Dermis microvascular lymphatic vessel endothelial cell (primary cell): ENCODE measurements at places on chromosomes 2 and 18. TPM values are rescaled to one million over a fixed set of nuclear protein-coding genes. Genes with fewer than 3 reads are reported as not detected.
A peak's percentile ranks its signal among the peaks of the same experiment; 100 is the strongest.

CRIM1 gene
- total RNA-seq = 375 and 484 TPM in 2 replicates

FHL2 gene
- total RNA-seq = 21.3 and 33.0 TPM in 2 replicates

SP140 gene
- 0.13 TPM in 1 of 2 replicates, not detected in the other for total RNA-seq

SERPINB3 gene
- total RNA-seq = not detected in 2 replicates

PSMG2 gene
- 66.0 and 76.9 TPM in 2 replicates for total RNA-seq

SCN2A gene
- total RNA-seq = under 0.01 TPM in 2 replicates

MYO5B gene
- total RNA-seq = 0.25 and 0.51 TPM in 2 replicates

PCARE gene
- total RNA-seq = not detected in 2 replicates

TMEM185B gene
- total RNA-seq = 19.0 and 34.8 TPM in 2 replicates

AOX1 gene
- 0.76 and 5.4 TPM in 2 replicates for total RNA-seq

ADCYAP1 gene
- total RNA-seq = not detected in 2 replicates

MATN3 gene
- total RNA-seq = 1.0 and 1.4 TPM in 2 replicates

FEZ2 gene
- 53.6 and 54.0 TPM in 2 replicates for total RNA-seq

STARD7 gene
- total RNA-seq = 238 and 252 TPM in 2 replicates

GRCh38 chr2:125681576-125681975 is 974.4 kb upstream of the GYPC start:
- no peak for DNase-seq

DNA sequence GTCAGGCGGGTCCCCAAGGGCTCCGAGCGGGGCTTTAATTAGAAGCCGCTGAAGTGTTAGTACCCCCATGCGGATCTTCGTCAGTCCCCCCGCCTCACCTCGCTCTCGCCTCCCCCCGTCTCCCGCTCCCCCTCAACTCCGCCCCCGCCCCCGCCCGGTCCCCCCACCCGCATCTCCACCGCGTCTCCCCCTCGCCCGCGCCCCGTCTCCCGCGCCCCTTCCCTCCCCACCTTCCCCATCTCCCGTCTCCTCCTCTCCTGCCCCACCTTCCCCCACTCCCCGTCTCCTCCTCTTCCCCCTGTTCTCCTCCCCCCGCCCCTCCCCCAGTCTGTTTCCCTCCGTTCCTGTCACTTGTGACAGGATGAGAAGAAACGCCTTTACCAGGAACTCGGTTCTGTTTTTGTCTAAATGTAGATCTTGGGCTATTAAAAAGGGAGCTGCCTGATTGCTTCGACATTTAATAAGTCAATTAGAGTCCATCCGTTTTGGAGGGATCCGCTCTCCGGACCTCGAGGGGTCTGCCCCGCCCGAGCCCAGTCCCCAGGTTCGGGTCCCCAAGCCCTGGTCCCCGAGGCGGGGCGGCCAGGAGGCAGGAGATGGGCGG is 969 bp upstream of the ALKAL2 start:
- no peak for DNase-seq

- no peak for DNase-seq
Observed at GRCh38 chr18:69840445-69840844, 107.2 kb downstream of the CD226 start.

DNA sequence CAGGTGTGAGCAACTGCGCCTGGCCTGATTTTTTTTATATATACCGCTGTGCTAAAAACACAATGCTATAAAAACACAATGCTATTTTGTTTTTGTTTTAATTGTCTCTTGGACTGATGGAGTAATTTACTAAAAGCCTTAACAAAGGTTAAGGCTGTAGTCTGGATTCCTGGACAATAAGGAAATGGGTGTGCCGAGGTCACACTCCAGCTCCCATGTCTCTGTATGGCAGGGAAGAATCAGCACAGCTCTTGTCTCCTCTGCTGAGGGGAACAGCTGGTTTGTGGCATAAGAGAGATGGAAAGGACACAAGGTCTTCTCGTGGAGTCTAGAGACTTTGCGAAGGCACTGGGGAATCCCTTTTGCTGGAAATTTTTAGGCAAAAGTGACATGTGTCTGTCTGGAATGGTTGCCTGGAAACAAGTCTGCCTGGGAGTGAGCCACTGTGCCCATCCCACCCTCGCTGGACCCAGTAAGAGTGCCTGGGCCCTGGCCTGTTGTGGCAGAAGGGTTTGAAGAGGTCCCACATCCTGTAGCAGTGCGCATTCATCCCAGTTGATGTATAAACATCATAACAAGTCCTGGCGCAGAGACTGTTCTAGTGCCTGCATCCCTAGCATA is 73.1 kb downstream of the MAPK4 start:
- no peak for DNase-seq

DNA sequence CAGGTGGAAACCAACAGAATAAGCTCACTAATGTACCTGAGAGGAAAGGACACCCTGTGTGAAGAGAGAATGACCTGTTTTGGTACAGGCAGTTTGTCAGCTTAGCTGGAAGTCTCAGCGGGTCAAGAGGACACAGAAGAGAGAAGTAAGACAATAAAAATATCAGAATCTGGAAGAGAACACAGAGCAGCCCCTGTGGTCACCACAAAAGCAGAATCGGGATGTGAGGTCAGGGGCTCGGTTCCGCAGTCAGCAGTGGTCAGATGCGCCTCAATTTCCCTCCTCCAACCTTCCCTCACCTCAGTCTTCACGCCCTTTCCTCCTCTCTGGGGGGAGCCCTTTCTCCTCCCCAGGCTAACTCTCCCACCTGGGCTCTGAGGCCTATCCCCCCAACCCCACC is 122.9 kb downstream of the AFF3 start:
- no peak for DNase-seq

DNA sequence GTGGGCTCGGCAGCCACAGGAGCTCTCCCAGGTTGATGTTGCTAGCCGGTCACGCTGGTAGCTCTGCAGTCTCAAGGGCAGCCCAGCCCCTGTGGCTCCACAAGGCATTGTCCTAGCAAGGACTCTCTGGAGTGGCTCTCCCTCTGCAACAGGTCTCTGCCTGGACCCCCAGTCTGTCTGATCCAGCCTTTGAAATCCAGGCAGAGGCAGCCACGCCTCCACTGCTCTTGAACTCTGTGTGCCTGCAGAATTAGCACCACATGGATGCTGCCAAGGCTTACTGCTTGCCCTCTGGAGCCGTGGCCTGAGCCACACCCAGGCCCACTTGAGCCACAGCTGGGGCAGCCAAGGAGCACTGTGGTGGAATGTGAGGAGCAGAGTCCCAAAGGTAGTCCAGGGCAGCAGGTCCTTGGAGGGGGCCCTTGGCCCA is 43.0 kb upstream of the FAHD2A start:
- no peak for DNase-seq

DNA sequence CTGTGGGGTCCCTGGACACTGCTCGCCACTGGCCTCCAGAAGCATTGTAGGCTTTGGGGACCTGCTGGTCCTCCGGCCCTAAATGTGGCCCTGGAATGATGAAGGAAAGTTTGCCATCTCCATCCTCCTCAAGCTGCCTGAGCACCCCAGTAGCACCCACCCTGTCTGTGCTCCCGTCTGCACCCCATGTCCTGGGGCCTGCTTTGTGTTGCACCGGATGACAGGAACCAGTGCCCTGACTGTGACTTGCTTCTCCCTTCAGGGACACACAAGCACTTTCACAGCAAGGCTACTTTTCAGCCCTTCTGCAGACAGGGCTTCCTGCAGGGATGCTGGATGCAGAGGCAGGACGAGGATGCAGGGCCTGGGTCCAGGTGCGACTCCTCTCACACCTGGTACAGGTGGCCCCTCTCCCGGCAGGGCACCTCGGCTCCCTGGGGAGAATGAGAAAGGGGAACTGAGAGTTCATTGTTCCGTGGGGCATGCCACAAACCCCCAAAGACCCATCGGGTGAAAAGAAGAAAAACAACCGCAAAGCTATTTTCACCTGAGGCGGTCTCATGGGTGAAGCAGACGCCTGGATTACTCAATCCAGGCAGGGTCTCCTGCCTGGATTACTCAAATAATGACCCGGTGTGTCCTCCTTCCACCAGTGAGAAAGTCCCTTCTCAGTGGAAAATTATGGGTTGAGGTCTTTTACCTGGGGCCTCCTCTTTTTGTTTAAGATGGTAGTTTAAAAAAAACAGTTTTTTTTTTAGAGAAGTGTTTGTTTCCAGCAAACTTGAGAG is 74.9 kb downstream of the LONRF2 start:
- no peak for DNase-seq

- no peak for DNase-seq
Observed at GRCh38 chr2:238176613-238177012, 17.8 kb downstream of the ERFE start.

- DNase-seq = no peak
Observed at GRCh38 chr2:18900691-18901141, 311.3 kb upstream of the NT5C1B start.

DNA sequence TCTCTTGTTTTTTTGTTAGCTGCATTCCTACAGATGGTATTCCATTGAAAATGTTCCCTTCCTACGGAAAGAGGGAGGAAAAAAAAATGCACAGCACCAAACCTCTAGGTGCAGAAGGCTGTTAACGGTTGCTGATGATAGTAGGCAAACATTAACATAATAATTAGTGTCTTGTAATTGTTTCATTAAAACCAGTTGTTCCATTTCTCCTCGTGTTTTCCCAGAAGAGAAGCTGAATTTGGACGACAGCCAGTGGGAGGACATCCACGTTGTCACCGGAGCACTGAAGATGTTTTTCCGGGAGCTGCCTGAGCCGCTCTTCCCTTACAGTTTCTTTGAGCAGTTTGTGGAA is 494.7 kb downstream of the ARHGAP15 start:
- no peak for DNase-seq

DNA sequence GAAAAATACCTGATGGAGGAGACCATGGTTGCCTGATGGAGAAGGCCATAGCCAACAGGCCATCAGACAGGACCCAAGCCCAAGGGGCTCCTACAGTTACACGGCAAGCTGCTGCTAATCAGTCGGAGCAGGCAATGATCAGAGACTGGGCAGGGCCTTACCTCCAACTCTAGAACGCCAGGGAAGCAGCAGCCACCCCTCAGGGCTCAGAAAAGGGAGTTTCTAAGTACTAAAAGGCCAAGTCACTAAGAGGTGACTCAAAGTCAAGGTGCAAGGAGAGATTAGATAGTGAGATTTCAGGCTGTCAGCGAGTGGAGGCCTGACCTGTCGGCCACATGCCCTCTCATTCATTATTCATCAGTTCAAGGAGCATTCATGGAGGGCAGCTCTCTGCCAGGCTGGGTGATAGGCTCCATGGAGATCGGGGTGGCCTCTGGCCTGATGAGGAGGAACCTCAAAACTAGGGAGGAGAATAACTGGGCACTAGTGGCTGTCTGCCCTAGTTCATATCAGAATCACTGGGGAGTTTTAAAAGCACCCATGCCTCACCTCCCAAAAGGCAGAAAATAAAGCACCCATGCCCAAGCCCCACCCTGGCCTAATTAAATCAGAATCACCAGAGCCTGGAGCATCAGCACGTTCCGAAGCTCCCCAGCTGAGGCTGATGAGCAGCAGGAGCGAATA is 3.6 kb downstream of the VIL1 start:
- no peak for DNase-seq

DNA sequence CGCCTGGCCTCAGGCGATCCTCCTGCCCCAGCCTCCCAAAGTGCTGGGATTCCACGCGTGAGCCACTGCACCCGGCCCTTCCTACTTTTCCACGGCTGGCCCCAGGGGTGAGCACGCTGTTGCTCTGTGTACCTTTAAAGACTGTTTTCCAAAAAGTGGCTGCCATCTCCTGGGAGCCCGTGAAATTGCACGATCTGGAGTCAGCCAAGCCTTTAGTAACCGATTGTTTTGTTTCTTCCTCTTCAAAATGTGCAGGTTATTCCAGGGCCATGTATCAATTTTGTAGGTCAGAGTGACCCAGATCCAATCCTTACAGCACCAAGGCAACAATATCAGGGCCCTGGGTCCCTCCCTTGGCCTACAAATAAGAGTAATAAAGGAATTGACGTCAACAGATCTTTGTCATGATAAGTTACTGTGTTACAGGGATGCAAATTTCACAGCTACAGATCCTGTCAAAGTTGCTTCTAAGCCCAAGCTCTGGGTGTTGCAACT is 135.6 kb upstream of the ZNF236 start:
- DNase-seq = peak; percentile 31

GRCh38 chr2:59585655-59586054 is 967.8 kb downstream of the BCL11A start:
- no peak for DNase-seq

DNA sequence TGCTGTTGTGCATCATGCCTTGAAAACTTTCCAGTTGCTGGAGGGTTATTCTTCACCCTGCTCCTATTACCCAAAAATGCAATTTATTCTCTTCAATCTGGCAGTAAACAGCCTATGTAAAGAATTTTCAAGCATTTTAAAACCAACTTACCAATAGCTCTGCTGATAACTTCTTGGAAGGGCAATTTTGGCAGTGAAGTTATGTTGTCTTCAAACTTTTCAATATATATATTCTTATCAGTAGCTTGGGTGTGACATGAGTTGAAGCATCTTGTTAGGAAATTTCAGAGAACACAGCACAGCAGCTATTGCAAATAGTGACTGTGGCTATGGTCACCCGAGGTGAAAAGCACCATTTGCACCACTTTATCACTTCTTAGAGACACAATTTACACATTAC is 395.5 kb downstream of the STK39 start:
- no peak for DNase-seq

DNA sequence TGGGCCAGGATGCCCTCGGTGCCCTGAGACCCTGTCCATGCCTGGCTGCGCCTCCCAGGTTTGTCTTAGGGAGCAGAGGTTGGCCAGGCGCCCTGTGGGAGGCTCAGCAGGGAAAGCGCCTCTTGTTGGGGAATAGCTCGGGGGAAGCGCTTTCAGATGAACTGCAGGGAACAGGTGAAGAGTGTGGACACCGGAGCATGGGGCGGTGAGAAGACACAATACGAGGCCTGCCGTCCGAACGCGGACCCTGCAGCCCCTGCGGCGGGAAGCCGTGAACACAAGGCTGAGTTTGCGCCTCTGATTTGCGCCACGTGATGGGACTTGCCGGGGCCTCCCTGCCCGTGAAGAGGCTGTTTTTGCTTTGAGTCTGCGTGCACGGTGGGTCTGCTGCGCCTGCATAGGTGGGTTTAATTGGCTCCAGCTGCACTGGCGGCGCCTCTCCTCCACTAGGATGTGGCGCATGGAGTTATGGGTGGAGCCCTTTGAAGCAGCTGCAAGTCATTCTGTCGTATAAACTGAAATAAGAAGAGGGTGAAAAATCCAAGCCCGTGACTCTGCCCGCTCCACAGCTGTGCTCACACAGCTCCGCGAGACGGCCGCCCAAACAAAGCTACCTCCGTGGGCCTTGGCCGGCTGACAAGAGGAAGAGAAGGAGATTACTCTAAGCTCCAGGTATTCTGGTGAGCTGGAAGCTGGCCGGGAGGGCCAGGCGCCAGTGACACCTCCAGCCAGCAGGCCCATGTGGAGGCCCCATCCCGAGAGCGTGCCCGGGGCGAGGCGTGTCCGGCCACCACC is 103.5 kb upstream of the CTDP1 start:
- no peak for DNase-seq

DNA sequence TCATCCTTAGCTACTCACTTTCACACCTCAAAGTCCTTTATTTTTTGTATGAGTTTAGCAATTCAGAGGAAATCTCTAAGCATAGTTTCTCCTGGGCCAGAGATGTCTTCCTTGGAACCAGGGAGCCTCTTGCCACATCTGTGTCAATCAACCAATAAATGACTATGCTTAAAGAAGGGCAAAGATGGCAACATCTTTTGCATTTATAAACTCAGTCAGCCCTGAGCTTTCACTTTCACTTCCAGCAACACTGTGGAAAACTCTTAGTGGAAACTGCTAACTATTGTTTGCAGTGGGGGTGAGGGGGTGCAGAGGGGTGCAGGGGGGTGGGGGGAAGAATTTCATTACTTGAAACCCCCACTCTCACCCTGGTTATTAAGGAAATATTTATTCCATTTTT is 3.4 kb downstream of the ACVR1C start:
- DNase-seq = no peak

- no peak for DNase-seq
Observed at GRCh38 chr2:144659731-144660275, 139.9 kb upstream of the ZEB2 start.

GRCh38 chr2:10473121-10473756 is 25.1 kb upstream of the ODC1 start:
- no peak for DNase-seq
